Activated CD4-positive, alpha-beta T cell treated with anti-CD3 and anti-CD28 coated beads, Interleukin-2, amount 50 U/mL, for 4 hours (primary cell): ENCODE measurements at places on chromosomes 6 and 20.

DNA sequence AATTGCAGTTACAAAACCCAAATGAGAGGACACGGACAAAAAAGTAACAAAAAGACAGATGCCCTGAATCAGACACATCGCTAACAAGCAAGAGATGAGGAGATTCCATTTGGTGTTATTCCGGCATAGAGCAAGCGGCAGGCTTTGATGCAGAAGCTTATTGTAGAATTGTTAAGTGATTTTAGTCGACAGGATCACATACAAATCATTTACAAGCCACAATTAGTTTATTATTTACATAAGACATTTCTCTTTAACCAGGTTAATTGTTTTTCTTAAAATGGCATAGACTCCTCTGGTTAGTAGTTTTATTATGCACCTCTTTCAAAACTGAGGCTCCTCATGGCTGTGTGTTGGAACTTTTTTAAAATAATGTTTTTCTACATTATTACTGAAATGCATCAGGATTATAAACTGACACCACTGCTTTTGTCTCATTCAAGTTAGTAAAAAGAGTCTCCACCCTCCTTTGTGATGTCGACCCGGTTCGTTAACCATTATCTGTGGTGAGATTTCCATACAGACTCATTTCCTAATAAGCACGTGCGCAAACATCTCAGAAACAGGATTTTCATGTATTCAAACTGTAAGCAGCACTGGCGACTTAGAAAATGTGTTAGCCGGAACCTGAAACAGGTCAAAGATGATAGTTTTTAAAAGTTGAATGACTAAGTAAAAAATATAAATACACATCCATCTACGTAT, 119.8 kb downstream of the COL12A1 start:
- DNase-seq: no peak

GRCh38 chr6:168133168-168133561, 54.2 kb upstream of the FRMD1 start:
- DNase-seq: no peak

DNA sequence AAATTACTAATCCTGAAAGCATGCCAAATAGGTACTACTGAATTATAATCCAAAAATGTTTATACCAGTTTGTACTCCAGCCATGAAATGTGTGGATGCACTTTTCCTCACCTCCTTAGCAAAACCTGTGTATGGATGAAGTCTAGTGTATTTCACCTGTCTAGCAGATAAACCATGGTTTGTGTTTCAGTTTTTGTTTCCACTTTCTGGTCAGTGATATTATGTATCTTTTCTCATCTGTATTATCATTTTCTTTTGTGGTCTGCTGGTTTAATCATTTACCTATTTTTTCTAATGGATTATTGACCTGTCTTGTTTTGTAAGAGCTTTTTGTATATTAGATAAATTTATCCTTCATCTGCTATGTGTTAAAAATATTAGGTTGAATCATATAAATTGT, 41.0 kb upstream of the TMEM217 start:
- no peak for DNase-seq

GRCh38 chr6:4041480-4041879, 37.5 kb downstream of the FAM217A start:
- no peak for DNase-seq

DNA sequence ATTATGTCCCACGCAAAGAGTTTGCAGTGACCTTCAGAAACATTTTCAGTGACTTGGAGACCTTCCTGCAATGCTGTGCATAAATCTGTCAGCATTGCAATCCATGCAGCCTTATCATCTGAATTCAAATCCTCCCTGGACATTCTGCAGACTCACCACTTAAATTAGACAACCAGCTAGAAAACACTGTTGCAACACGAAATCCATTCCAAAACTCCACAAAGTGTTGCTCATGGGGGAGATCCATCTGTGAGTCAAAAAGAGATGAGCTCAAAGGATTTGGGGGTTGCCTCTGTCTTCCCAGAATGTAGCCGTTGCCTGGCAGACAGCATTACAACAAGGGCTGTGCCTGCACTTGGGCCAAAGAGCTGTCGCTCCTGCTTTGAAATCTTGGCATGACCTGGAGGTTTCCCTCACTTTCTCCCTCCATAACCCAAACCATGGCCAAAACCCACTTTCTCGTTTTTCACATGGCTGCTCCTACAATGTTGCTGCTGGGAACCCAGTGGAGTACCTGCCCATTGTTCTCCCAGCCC, 163.5 kb upstream of the CDYL start:
- DNase-seq: no peak

GRCh38 chr6:81906709-81907204, 154.3 kb upstream of the TENT5A start:
- DNase-seq: no peak

DNA sequence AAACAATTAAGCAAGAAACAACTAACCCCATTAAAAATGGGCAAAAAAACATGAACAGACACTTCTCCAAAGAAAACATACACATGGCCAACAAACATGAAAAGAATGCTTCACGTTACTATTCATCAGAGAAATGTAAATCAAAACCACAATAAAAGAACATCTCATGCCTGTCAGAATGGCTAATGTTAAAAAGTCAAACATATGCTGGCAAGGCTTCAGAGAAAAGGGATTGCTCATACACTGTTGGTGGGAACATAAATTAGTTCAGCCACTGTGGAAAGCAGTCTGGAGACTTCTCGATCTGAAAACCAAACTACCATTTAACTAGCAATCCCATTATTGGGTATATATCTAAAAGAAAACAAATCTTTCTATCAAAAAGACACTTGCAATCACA, 217.5 kb downstream of the TINAG start:
- no peak for DNase-seq

DNA sequence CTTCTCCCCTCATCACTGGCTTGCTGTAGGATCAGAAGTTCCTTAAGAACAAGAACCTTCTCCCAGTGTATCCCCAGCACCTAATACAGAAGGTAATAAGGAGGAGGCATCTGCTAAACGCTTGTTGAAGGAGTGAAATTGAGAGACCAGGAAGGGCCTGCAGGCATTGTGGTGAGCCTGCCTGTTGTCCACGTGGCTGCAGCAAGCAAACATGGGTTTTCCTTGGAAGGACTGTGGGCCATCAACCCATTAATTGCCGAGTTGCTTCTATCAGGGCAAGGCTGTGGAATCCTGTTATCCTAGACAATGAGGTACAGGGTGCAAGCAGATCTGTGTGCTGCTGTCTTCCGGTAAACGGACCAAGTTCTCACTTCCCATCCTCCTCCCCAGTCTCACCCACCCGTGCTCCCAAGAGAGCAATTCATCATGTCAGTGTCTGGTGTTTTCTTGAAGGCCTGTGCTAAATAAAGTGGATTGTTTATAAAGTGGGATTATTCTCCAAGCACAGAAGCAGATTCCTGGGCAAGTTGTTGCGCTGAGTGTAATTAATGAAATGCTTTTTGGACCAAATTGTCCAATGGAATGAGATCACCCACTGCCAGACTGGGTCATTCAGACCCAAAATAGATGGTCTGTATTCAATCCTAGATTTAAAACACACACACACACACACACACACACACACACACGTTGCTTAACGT, 164.6 kb upstream of the CDYL start:
- no peak for DNase-seq

GRCh38 chr20:21725892-21726291, 20.4 kb downstream of the PAX1 start:
- DNase-seq: no peak

- no peak for DNase-seq
These were observed 96.1 kb downstream of the LAMA2 start for GRCh38 chr6:128979071-128979470.

- no peak for DNase-seq
These were observed 12.5 kb downstream of the AGPAT4 start for GRCh38 chr6:161261325-161261724.

- DNase-seq: no peak
These were observed 27.0 kb upstream of the TBC1D7 start for GRCh38 chr6:13355043-13355945.

DNA sequence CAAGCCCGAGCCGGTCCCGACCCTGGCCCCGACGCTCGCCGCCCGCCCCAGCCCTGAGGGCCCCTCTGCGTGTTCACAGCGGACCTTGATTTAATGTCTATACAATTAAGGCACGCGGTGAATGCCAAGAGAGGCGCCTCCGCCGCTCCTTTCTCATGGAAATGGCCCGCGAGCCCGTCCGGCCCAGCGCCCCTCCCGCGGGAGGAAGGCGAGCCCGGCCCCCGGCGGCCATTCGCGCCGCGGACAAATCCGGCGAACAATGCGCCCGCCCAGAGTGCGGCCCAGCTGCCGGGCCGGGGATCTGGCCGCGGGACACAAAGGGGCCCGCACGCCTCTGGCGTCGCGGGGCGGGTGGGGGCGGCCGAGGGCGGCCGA, 37.5 kb downstream of the YTHDF1 start:
- DNase-seq: no peak

DNA sequence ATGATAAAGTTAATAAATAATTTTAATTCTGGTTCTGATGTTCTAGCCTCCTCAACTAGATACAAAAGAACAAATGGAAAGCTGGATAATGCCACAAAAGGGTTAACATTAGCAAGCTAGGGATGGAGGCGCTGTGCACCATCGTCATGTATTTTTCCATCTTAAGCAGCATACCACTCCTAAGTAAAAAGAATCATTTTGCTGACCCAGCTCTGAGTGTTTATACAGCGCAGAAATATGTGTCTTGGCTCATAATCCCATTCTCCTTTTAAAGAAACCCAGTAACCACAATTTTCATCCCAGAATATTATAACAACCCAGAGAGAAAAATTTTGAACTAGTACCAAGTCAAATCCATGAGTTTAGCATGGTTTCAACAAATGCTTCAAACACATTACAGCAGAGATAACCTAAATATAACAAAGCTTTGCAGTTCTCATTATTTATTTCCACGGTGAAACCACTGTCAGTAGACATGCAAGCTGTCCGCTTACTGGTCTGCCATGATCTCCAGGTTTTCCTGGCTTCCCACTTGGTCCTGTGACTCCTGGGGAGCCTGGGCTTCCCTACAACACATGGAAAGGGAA, 111.1 kb downstream of the COL12A1 start:
- DNase-seq: no peak

GRCh38 chr6:81697559-81697958, 54.9 kb downstream of the TENT5A start:
- DNase-seq: no peak

- no peak for DNase-seq
These were observed 134.8 kb upstream of the TSHZ2 start for GRCh38 chr20:52837378-52837777.

- no peak for DNase-seq
These were observed 438.4 kb upstream of the FLRT3 start for GRCh38 chr20:14775778-14776177.

DNA sequence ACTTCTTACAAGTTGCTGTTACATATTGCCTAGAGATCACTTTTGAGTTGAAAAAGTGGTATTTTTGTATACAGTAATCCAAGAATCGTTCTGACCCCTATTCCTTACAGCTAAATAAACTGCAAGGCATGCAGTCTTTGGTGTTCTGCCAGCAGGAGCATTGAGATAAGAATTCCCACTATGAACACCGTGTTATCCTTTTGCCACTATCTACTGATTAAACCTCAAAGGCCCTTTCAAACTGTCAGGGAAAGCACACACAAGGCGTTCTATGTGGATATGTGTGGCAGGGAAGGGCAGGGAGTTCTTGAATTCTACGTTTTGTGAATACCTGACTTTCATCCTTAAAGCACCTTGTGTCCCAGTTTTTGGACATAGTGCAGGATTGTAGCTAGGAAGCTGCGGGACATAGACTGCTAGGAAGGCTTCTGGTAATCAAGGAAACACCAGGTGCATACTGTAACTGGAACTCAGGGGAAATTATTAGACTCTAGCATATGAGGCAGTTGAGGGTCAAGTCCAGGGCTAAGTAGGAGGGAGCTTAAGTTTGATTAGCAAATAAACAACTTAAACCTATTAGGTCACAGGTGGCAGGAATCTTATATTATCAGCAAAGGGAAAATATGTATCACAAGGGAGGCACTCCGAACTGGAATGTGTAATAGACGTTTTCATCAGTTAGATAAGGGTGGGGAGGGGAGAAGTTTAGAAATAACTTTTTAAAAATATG, 506.6 kb downstream of the RNF144B start:
- DNase-seq: no peak

DNA sequence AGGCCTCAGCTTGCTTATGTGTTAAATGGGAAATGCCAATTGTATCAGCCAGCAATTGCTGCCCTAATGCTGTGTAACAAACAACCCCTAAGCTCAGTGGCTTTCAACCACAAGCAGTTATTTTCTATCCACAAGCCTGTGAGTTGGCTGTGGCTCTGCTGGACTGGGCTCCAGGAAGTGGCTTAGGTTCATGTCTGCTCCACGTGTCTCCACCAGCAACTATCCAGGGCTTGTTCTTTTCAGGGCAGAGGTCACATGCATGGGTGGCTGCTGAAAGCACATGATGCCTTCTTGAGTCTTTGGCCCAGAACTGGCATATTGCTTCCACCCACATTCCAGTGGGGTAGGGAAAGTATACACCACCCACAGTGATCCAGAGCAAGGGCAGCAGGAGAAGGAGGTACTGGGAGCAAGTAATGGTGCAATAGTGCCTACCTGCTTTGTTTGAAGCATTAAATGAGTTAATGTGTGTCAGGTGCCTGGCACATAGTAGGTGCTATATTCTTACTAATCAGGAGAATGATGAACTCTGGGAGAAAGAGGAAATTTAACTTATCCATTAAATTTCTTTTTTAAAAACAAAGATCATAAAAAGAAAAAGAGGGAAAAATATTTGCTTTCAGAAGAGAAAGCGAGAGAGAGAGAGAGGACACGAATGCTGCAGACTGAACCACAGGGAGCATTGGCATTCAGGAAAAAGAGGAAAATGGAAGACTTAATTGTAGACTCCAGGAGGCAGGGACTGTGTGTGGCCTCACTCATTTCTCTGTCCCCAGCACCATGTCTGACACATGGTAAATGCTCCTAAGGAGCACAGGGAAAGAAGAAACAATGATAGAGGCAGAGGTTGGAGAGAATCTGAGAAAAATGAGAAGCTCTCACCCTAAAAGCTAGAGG, 25.2 kb upstream of the RNF24 start:
- DNase-seq: no peak

- no peak for DNase-seq
These were observed 23.9 kb downstream of the HDDC2 start for GRCh38 chr6:125277838-125278237.

DNA sequence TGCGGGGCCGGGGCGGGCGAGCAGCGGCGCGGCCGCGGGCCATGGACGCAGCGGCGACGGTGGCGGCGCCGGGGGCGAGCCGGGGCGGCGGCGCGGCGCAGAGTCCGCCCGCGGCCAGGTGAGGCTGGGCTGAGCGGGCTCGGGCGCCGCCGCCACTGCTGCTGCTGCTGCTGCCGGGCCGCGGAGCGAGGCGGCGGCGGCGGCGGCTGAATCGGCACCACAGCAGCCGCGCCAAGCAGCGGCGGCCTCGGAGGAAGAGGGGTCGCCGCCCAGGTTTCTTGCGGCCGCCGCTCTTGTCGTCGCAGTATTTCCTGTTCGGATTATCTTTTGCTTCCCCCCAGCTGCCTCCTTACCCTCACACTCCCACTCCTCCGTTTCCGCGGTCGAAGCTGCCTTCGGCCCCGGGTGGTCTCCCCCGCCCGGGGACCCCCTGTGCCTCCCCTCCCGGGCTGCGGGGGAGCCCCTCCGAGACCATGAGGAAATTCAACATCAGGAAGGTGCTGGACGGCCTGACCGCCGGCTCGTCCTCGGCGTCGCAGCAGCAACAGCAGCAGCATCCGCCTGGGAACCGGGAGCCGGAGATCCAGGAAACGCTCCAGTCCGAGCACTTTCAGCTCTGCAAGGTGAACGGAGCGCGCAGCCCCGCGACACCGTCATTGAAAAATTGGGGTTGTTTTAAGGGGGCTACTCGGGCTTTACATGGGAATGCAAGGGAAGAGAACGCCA, at the start of gene STXBP5:
Gene STXBP5 (plus strand): TSS at position 358 of the 726 bp plus-strand sequence. CDS start 116 bp downstream, at position 474.
- DNase-seq: peak; percentile 9

GRCh38 chr6:166377721-166378120, 5.0 kb downstream of the MPC1 start:
- no peak for DNase-seq

- no peak for DNase-seq
These were observed 15.9 kb upstream of the PCSK2 start for GRCh38 chr20:17210983-17211382.
